ENCODE measurements at places on chromosomes 1 and 21.

GRCh38 chr1:3515774-3516480, 61.5 kb downstream of the ARHGEF16 start:
- no peak for DNase-seq

DNA sequence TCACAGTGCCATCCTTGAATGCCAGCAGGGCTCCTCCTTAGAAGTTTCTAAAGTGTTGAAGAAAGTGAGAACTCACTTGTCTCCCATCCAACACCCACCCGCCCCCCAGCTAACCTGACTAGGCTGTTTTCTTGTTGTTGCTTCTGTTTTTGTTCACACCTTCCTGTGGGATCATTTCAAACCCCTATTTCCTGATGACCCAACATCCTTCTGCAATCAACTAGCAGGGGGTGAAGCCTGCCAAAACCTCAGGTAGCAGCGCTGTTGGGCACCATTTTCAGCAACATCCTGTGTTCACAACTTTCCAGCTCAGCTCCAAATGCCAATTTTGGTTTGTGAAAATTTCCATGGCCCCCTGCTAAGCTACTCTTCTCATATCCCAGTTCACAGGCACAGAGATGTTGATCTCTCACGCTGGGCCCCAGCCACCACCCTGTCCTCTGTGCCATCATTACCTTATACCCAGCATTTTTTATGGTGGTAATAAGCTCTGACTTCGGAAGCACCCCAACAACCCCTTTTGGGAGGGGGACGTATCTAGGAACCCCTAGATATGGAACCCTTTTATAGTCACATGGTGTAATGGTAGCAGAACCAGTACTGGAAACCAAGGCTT, 41.4 kb downstream of the CDC7 start:
- DNase-seq: no peak

DNA sequence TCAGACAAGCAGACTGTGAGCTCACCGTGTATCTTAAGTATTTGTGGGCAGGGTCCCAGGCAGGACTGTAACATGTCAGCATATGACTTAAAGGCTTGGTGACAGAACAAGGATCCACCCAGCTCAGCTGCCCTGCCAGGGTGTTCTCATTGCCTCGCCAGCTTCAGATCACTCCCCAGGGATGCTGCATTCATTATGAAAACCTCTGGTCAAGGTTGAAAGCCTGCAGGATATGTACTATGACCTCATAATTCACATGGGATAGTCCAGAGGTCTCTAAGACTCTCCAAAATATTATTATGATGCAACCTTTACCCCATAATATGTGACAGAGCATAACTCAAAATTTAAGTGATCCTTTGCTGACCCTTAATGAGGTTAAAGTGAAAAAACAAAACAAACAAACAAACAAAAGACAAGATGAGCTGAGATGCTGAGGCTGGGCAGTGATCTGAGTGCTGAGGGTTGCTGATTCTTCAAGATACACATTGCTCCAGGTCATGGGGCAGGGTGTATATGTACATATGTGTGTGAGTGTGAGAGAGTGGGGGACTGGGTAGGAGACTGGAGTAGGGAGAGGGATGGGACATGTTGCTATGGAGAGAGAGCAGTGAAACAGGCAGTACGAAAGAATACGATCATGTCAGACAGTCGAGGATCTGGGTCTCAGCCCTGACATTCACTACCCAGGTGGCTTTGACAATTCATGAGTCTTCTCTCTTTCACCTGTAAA, 98.8 kb upstream of the DUSP10 start:
- DNase-seq: no peak

- no peak for DNase-seq
Observed at GRCh38 chr21:45592626-45593134, 50.4 kb upstream of the SLC19A1 start.
